Stimulated activated CD4-positive, alpha-beta T cell treated with anti-CD3 and anti-CD28 coated beads, Interleukin-4, amount 100 ng/mL, for 4 hours (primary cell): ENCODE measurements at places on chromosomes 7 and 10.

DNA sequence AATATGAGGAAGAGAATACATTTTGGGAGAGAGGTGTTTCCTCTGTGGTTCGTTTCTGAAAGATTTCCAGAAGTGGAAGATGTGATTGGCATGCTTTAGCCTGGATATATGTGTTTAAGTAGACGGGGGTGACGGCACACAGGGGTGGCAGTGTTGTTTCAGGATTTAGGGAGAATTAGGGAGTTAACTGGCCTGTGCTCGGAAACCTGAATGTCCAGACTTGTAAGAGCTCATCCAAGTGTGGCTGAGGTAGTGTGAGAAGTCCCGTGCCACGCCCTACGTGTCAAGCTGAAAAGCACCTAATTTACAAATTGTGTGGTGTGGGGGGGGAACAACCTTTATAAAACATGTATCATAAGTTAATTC, 1.1 kb downstream of the RALA start:
- DNase-seq: no peak

- DNase-seq: no peak
These were observed 100.7 kb upstream of the AFAP1L2 start for GRCh38 chr10:114504769-114505579.

DNA sequence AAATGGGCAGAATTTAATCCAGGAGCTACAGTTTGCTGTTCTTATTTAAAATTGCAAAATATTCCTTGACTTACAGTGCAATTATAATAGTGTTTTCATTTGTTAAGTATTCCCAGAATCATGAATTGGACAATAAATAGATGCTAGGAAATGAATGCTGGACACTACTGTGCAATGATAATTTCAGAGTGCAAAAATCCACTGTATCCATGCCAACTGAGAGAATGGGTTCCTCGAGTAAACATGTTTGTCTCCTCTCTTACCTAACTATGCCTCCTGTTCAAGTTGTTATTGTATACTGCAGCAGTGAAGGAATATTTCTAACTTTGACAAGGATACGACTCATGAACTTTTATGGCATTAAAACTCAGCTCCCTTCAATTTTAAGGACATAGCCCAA, 1396.3 kb downstream of the GATA3 start:
- DNase-seq: no peak

DNA sequence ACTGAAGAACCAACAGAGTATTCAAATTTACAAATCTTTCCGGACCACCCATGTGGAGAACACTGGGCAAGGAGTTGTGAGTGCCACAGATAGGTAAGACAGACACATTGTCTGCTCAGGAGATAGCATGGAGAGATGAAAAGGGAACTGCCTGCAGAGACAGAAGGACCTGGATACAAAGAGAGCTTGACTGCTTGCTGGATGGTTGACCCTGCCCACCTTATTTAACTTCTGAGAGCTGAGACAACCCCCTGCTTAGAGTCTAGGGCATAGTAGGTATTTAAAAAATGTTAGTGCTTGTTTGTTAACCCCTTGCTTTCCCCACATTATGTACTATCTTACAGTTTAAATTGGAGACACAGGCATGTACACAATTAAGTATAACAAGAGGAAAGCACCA, 314.1 kb downstream of the THSD7A start:
- DNase-seq: no peak

DNA sequence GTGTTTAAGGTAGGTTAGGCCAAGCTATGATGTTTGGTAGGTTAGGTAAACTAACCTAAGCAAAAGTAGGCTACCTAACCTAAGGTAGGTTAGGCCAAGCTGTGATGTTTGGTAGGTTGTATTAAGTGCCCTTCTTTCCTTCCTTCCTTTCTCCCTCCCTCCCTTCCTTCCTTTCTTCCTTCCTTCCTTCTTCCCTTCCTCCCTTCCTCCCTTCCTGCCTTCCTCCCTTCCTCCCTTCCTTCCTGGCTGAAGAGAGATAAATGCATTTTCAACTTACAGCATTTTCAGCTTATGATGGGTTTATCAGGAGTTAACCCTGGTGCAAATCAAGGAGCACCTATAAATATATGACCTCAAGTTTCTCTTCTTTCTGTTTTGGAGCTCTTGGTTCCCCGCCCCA, 56.2 kb downstream of the SND1 start:
- DNase-seq: no peak

- no peak for DNase-seq
These were observed 35.3 kb downstream of the CHST3 start for GRCh38 chr10:71999360-72000072.

GRCh38 chr10:116742367-116743265, at the start of gene HSPA12A:
TSS of gene HSPA12A (minus strand) at chr10:116742566. CDS start at chr10:116742469, 97 bp downstream.
- DNase-seq: peak; percentile 64

- DNase-seq: no peak
These were observed 14.2 kb downstream of the PDLIM1 start for GRCh38 chr10:95276367-95277200.

GRCh38 chr10:95415621-95416031, 124.8 kb upstream of the PDLIM1 start:
- DNase-seq: no peak

GRCh38 chr7:80630608-80631405, 7.6 kb upstream of the CD36 start:
- no peak for DNase-seq

GRCh38 chr7:81349044-81349443, 420.8 kb downstream of the HGF start:
- DNase-seq: no peak

DNA sequence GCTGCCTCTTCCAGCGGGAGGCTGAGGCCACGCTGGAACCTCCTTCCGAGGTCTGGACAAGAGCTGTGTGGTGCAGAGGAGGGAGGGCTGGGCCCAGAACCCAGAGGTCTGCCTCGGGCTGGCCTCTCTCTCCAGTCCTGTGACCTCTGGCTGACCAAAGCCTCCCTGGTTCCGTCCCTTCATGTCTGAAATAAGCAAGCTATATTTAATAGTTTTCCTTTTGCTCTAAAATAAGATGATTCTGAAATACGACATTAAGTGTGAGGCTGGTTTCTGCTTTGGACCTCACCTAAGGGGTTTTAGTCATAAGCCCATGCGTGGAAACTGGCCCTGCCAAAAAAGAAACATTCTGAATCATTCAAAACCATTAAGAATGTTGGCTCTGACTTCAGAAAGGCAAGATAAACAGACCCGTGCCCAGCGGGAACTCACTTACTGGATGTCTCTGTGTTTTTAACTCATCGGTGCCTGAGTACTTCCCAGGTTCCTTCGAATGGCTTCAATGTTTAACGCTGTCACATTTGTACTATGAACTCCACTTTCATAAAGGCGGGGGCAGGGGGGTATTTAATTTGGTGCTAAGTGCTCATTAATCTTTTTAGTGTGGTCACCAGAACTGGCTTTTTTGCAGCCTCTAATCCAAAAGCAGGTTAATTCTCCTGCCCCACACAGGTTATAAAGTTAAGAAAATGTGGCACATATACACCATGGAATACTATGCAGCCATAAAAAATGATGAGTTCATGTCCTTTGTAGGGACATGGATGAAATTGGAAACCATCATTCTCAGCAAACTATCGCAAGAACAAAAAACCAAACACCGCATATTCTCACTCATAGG, 157.5 kb upstream of the KLF14 start:
- DNase-seq: no peak

- no peak for DNase-seq
These were observed 101.2 kb downstream of the RSU1 start for GRCh38 chr10:16716051-16716450.

- no peak for DNase-seq
These were observed 1.3 kb downstream of the CHST12 start for GRCh38 chr7:2404714-2405119.

DNA sequence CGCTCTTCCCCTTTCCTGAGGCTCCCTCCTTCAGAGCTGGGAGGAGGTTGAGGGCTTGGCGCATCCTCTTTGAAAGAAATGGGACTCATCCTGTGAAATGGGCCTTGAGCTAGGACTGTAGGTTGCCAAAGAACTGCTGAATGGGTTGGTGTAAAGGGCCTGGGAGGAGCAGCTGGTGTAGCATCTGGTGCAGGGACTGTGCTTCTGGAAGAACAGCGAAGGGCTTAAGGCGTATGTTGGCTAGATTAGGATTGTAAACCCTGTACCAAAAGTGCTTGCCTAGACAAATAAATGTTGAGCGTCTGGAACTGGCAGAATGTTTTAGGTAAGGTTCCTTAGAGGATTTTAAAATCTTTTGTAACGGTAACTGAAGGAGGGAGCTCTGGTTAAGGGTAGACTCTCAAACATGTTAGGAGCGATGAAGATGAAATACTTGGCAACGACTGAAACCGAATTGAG, 563 bp downstream of the STAM start:
- no peak for DNase-seq

- no peak for DNase-seq
These were observed 251.2 kb downstream of the TNS3 start for GRCh38 chr7:47330561-47331178.

GRCh38 chr10:124650263-124650662, 93.9 kb downstream of the FAM53B start:
- DNase-seq: no peak

DNA sequence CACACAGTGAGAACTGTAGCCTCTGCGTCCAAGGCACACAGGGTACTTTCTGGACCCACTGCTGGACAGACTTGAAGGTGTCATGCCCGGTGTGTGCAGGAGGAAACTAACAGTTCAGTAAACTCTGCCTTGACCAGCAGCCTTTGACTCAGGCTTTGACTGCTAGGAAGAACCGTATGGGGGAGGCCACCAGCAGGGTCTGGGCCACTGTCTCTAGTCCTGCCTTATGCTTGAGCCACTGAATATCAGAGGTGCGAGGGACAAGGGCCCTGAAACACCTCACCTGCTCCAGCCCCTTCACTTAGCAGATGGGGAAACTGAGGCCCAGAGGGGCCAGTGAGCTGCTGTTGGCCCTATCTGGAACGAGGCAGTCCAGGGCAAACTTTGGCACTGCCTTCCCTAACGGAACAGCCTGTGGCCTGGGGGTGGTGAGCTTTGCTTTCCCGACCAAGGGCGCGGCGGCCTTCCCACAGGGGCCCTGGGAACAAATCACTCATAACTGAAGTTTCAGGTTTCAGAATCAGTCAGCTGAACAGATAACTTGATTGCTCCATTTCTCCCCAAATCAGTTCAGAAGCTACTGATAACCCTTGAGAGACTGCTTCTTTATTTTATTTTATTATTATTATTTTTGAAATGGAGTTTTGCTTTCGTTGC, 130.0 kb downstream of the FAM53B start:
- peak; percentile 17 for DNase-seq

DNA sequence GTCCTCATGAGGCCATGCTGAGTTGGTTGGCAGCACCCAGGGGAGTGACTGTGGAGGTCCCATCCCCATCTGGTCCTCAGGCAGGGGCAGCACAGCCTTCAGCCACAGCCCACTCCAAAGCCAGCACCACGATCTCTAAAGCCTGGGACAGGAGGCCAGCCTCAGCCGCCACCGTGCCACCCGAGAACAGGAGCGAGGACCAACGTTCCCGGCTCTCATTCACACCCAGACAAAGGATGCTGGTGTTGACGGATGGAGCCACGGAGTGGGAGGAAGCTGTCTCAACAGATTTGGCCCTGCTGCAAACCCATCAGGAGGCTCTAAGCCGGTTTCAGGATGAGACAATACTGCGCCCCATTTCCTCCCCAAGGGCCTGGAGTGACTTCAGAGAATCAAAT, 42.7 kb upstream of the PPP2R2D start:
- no peak for DNase-seq
